GM12891 (cell line): ENCODE measurements at places on chromosomes 5 and 9.

DNA sequence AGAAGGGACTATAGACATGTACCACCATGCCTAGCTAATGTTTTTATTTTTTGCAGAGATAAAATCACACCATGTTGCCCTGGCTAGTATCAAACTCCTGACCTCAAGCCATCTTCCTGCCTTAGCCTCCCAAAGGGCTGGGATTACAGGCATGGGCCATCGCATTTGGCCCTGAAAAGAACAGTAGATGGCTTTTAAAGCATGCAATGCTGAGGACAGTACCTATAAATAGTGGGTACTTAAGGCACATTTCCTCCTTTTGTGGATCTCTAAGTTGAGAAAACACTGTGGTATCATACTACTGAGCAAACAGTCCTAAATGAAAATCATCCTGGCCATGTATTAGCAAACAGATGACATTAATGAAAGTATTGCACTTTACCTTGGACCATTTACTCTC is 119.4 kb downstream of the TTC39B start:
- DNase-seq = no peak

GRCh38 chr9:32825203-32825602 is 41.9 kb downstream of the TMEM215 start:
- no peak for DNase-seq

DNA sequence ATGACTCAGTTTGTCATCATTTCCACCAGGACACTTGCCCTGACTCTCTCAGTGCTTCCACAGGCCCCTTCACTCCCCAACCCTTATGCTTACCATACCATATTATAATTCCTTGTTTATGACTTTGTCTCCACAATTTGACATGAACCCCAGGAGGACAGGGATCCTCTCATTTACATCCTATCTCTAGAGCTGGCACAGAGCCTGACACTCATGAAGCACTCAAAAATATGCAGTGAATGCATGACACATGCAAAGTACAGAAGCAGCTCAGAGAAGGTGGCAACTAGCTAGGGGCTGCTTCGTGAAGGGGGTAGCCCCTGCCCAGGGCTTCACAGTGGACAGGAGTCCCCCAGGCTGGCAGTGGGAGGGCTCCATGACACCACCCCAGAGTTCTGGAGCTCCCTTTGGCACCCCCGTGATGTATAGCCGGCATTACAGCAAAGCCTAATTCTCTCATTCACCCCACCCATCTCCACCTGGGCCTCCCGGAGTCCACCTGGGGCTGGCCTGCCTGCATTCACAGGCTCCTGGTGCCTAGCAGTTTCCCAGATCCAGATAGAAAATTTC is 112.0 kb upstream of the SPOCK1 start:
- DNase-seq = no peak

DNA sequence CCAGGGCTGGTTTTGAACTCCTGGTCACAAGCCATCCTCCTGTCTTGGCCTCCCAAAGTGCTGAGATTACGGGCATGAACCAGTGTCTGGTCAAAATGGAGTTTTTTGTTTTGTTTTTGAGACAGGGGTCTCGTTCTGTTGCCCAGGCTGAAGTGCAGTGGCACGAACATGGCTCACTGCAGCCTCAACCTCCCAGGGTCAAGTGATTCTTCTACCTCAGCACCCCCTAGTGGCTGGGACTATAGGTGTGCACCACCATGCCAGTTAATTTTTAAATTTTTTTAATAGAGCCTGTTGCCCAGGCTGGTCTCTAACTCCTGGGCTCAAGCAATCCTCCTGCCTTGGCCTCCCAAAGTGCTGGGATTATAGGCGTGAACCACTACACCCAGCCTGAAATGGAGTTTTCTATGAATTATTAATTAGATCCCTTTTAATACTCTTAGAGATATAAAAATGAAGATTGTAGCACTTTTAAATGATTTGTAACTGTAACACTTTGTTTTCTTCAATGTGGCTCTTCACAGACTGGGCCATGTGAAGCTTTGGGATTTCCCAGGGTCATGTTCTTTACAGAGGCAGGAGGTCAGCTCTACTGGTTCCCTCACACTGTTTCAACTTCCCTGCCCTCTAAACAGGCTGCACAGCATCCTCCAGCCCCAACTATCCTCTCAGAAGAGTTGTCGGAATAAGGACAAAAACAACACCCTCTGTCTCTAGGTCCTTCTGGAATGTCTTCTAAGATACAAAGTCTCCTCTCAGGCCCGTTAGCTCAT is 32.7 kb upstream of the SPARC start:
- DNase-seq = no peak

DNA sequence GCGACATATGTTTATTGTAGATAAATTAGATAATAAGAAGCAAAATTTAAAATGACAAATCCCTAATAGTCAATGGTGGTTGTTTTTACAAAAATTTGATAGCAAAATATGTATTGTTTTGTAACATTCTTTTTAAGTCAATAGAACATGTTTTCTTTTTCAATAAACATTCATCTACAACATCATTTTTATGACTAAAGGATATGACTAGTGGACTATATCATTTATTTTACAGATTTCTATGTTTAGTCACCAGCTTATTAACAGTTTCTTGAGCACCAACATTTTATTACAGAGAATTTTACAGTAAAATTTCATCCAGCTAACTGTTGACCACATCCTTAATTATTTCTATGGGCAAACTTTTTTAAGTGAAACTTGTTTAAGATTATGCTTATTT is 114.7 kb upstream of the IL7R start:
- DNase-seq = no peak

DNA sequence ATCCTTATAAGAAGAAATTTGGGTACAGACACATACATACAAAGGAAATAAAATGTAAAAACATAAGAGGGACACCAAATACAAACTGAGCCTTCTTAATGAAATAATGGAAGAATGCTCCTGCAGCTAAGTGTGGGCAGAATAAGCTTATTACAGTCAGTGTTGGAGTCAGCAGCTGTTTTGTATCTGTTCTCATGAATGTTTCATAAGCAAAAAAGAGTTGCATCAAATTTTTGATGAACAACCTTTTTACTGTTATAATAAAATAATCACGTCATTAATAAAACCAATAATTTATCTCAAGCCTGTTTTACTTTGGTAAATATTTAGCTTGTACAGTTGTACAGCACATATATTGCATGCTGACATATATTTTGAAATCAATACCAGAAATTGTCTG is 545.6 kb downstream of the LRRC70 start:
- DNase-seq = no peak

- DNase-seq = no peak
Measured at GRCh38 chr5:67536866-67537265, 340.3 kb upstream of the CD180 start.

DNA sequence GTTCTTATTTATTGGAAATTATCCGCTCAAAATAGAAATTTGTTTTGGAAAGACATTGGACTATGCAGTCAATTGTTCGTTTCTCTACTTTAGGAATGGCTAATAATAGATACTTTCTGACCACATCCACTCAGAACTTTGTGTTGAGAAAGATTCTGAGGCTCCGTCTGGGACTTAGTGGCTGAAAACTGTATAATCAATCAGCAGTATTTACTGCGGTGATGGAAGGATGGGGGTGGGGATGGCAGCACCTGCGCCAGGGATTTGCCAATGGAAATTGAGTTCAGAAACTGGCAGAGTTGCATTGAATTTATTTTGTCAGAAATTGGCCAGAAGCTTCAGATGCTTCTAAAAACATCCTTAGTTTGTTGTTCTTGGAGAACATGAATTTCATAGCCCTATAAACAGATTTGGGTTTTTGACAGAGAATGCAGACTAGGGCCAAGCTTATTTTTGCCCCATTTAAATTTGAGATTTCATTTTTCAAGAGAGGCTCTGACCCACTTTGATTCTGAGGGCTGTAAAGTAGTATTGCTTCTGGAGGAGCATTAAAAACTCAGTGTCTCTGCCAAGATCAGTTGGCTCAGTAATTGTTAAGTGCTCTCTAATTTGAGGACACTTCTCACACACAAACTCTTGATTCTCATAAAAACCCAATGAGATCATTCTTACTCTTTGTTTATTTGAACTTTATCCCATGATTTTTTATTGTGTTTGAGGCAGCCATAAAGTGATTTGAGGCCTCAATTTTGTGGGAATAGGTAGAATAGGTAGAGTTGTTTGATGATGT is 215.1 kb downstream of the CD180 start:
- DNase-seq = no peak
